ENCODE measurements at places on chromosomes 5 and 9.
A peak's percentile ranks its signal among the peaks of the same experiment; 100 is the strongest.

DNA sequence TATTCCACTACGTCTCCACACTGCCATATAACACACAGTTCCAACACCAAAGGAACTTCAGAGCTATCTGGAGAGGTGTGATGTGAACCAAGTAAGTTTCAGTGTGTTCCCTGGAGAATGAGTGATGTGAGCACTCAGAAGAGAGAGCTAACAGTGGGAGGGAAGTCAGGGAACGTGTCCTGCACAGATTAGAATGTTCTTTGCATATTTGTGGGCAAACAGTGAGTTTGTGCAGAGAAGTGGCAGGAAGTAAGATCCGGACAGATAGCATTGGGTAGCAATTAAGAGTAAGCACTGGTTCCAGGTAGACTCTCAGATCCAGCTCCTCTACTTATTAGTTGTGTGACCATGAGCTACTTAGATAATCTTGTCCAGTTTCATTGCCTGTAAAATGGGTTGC lies 206.4 kb downstream of the PDZD2 start:
- no peak for DNase-seq

DNA sequence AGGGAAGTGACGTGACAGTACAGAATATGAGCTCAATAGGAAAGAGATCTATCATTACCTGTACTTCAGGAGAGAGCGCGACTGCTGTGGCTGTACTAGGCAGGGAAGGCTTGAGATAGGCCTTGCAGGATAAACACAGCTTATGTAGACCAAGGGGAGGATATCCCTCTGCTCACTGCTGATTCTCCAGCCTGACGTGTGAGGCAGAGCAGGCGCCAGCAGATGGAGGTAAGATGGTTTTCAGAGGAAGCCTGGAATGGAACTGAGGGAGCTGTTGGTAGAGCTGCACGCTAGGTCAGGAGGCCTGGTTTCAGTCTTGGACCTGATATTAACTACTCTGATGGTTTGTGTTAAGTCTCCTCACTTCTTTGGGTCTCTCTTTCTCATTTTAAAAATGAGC lies 291.4 kb downstream of the YTHDC2 start:
- peak; percentile 67 for DNase-seq

GRCh38 chr5:96091874-96092273 lies 130.2 kb upstream of the ELL2 start:
- no peak for DNase-seq

GRCh38 chr9:94867281-94867841 lies 140.9 kb downstream of the AOPEP start:
- DNase-seq = peak; percentile 95
